ENCODE measurements at places on chromosomes 6 and 20. TPM values are rescaled to one million over a fixed set of nuclear protein-coding genes. Genes with fewer than 3 reads are reported as not detected.

GRCh38 chr6:13624871-13625288, 9.7 kb downstream of the NOL7 start:
- DNase-seq, result no peak

- DNase-seq, result no peak
Observed at GRCh38 chr6:40810171-40810570, 223.0 kb upstream of the LRFN2 start.

DNA sequence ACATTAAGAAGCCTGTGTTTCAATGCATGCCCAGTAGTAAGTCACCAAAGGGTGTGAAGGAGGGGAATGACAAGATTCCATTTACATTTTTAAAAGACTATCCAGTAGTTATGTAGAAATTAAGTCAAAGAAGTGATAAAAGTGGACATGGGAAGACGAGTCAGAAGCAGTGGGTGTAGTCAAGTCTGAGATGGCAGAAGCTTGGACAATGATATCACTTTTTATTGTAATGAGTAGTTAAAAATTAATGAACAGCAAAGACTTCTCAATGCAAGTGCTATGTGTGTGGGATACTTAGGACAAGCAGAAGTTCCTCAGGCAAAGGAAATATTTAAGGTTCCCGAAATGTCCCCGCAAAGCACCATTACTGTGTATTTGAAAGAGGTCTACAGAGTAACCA, 156.0 kb downstream of the DST start:
- no peak for DNase-seq

DNA sequence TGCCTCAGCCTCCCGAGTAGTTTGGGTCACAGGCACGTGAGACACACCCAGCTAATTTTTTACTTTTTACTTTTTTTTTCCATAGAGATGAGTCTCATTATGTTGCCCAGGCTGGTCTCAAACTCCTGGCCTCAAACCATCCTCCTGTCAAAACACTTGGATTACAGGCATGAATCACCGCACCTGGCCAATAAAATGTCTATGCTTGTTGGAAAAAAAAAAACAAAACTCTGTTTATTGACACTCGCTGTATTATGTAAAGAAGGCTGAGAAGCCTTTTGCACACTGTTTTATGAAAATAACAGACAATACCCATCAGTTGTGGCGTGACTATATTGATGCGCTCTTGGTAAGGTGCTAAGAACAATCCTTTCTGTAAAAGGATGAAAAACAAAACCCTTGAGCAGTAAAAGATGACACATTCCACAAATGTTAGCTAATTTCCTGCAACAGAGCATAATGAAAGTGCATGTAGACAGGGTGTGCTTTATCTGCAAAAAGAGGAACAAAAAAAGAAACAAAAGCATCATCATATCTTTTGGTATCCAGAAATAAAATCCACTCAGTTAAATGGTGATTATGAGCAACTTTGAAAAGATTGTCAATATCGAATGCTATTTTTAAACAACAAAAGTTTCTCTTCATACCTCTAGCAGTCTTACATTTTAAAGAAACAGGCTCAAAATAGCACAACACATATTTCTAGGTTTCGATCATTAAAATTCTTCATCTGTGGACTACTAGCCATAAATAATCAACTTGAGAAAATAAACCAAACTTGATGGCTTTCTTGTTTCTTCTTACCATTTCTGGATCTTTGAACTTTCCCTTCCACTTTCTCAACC, 108.3 kb upstream of the PHACTR1 start:
- DNase-seq, result no peak

GRCh38 chr6:5869676-5870075, 137.0 kb downstream of the NRN1 start:
- no peak for DNase-seq

DNA sequence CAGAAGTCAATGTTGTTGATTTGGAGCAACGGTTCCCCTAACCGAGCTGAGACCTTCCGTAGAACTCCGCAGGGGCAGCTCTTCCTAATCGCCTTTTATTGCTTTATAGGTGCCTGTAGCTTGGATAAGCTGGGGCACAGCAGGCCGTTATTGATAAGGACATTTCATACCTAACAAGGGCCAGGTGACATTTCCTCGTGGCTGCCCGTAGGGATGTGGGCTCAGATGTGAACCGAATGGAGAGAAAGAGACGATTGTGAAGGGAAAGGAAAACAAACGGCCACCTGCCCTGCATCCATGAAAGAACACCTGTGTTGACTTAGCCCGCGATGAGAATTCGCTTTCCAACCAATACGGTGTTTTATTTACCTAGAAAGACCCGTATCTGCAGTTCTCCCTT, 53.3 kb upstream of the DACT2 start:
- no peak for DNase-seq

- DNase-seq, result no peak
Observed at GRCh38 chr6:83062225-83062624, 3.4 kb downstream of the UBE3D start.

DNA sequence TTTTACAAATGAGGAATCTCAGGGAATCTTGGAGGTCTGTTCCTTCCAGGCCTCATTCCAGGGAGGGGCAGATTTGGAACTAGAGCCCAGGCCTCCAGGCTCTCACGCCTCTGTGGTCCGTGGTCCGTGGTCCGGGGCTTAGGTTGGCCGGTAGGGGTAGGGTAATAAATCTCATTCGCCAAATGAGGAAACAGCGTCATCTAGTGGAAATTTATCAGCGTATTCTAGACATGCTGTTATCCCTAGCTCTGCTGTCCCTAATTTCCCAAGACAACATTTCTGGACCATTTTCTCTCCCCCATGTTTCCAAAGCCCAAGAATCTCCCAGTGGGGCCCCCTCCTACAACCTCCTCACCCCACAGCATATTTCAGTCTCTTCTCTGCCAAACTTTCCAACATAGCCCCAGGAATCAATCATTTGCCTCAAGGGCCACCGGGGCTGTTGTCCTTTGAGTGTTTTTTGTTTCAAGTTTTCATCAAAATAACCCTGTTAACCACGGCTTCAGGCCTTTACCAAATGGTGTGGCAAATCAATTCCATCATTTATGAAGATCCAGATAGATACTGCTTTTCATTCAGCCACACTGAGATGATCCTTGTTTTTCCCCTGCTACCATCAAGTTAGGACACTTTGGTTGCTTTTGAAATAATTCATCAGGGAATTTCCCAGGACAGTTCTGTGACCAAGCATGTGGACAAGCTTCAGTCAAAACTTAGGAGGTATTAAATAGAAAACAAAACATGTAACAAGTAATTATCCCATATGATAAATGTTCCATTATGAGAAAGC, 126.8 kb downstream of the ALDH8A1 start:
- peak; percentile 63 for DNase-seq

DNA sequence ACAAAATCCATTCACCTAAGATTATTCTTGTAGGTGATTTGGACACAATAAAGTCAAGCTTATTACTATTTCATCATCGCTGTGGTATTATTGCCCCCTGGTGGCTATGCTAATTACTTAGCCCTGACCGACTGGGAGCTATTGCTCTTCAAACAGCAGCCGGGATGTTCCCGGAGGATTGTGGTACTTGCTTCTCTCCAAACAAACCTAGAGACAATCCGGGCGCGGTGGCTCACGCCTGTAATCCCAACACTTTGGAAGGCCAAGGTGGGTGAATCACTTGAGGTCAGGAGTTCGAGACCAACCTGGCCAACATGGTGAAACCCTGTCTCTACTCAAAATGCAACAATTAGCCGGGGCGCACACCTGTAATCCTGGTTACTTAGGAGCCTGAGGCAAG, 15.4 kb upstream of the STMND1 start:
- peak; percentile 76 for DNase-seq

GRCh38 chr6:157068691-157069324, 254.5 kb downstream of the TMEM242 start:
- DNase-seq, result no peak

DNA sequence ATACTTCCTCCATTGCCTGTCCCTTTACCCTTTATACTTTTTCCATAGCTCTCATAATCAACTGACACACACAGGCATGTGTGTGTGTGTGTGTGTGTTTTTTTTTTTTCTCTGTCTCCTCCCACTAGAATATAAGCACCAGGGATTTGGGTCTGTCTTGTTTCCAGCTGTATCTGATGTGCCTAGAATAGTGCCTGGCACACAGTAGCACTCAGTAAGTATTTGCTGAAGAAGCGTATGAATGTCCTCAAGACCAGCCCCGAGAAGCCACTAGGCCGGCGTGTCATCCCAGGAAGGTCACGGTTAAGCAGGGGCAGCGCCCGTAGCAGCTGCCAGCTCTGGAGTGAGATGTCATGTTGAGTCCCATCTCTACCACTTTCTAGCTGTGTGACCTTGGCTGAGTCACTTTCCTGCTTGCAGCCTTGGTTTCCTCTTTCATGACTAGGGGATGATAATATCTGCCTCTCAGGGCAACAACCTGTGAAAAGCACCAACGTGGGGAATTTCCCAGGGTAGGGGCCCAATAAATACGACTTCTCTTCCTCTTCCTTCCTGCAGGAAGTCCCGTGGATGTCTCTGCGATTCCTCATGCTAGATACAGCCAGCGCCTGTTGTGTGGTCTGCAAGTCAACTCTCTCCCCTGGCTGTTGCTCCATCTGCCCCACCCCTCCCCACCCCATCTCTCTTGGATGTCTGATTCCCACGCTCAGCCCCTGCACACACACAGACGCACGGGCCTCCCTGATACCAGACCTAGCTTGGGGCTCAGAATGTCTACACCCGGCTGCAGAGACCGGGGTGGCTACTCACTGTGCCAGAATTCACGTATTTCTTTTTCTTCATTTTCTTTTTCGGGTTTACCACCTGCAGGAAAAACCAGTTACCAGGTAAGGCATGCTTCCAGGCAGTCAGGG, 58.1 kb downstream of the RAB44 start:
- no peak for DNase-seq

- no peak for DNase-seq
Observed at GRCh38 chr20:50580842-50581544, 70.8 kb downstream of the PTPN1 start.

DNA sequence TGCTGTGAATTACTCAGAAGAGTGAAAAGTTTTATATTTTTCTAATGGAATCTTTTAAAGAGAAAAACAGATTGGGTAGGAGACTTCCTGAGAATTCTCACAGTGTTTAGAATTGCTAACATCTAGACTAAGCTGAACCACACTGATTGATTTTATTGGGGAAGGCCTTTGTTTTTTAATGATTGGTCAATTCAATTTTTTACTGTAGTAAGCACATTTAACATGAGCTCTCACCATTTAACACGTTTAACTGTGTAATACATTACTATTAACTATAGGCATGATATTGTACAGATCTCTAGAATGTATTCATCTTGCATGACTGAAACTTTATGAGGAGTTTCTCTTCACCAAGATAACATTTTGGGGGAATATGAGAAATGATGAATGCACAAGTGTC, 987.3 kb downstream of the PHF3 start:
- DNase-seq, result no peak

BTNL2 gene
- total RNA-seq, result not detected

GRCh38 chr6:71388856-71389527, 100.4 kb downstream of the OGFRL1 start:
- DNase-seq, result no peak

- no peak for DNase-seq
Observed at GRCh38 chr20:56653211-56653610, 24.1 kb downstream of the TFAP2C start.

- no peak for DNase-seq
Observed at GRCh38 chr20:44787299-44787698, 23.0 kb downstream of the RIMS4 start.

- DNase-seq, result peak; percentile 37
Observed at GRCh38 chr20:1841554-1842140, 53.6 kb upstream of the SIRPA start.

EPPIN gene
- not detected for total RNA-seq

GRCh38 chr6:90101403-90101802, 195.2 kb downstream of the BACH2 start:
- DNase-seq, result no peak

BPIFB4 gene
- 1.1 TPM for total RNA-seq

OR2B6 gene
- not detected for total RNA-seq
